Activated T-cell treated with anti-CD3 and anti-CD28 coated beads, Interleukin-2, amount 50 U/mL, for 72 hours (primary cell): ENCODE measurements at places on chromosomes 3 and 15. TPM values are rescaled to one million over a fixed set of nuclear protein-coding genes. Genes with fewer than 3 reads are reported as not detected.

The XCR1 gene
- not detected for total RNA-seq

The GRAMD2A gene
- total RNA-seq: not detected

The POU1F1 gene
- total RNA-seq: not detected

The PRR20G gene
- not detected for total RNA-seq
